Vagina (tissue), 2 donors: ENCODE measurements at places on chromosomes 13 and 19.

GRCh38 chr19:47418692-47419029, 666 bp downstream of the MEIS3 start:
- H3K4me1 ChIP-seq, result peaks cover 19% of the 10 kb centered on the region
- H3K36me3 ChIP-seq, result no peaks in the 10 kb centered on the region
- H3K27me3 ChIP-seq, result peaks cover 8% of the 10 kb centered on the region

DNA sequence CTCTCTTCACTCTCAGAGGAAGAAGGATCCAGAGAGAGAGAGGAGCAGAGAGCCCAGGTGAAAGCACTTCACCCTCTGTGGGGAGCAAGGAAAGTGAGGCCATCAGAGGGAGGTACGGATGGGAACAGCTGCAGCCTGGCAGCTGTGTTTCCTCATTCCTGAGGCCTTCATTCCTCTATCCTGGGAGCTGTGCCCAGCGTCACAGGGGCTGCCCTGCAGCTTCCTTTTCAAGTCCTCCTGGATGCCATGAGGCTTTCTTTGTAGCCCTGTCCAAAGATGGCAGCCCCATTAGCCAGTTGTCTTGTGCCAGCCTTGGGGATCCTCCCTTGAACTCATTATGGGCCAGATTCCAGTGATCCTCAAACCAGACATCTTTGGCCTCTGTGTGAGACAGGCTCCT, 76.8 kb upstream of the PCDH8 start:
- no peak overlapping the region for H3K27ac ChIP-seq
- peaks cover 26% of the 10 kb centered on the region for H3K4me1 ChIP-seq
- no peak overlapping the region for H3K4me3 ChIP-seq
- no peaks in the 10 kb centered on the region for H3K36me3 ChIP-seq
- H3K27me3 ChIP-seq, result no peaks in the 10 kb centered on the region

GRCh38 chr13:44093607-44094564, 214.2 kb downstream of the LACC1 start:
- no peaks in the 10 kb centered on the region for H3K27me3 ChIP-seq
- no peak for DNase-seq
- no peak overlapping the region for H3K4me3 ChIP-seq
- no peak overlapping the region for H3K27ac ChIP-seq
- H3K4me1 ChIP-seq, result peaks cover 5% of the 10 kb centered on the region
- no peaks in the 10 kb centered on the region for H3K36me3 ChIP-seq

- peak within 1 kb of the TSS; percentile 26 for H3K4me3 ChIP-seq
- no peaks in the 10 kb centered on the region for H3K36me3 ChIP-seq
- H3K27ac ChIP-seq, result no peak within 1 kb of the TSS
- no peaks in the 10 kb centered on the region for H3K27me3 ChIP-seq
- no peak for DNase-seq
These were observed at the start of gene SEMA6B for GRCh38 chr19:4559569-4559968. Gene SEMA6B (minus strand): TSS chr19:4559684. CDS start chr19:4558457, 1,227 bp downstream.

- no peaks in the 10 kb centered on the region for H3K4me1 ChIP-seq
- no peak overlapping the region for H3K27ac ChIP-seq
- no peaks in the 10 kb centered on the region for H3K27me3 ChIP-seq
- no peak overlapping the region for H3K4me3 ChIP-seq
- no peak for DNase-seq
- no peaks in the 10 kb centered on the region for H3K36me3 ChIP-seq
These were observed 1895.6 kb upstream of the PRR20A start for GRCh38 chr13:55245005-55245644.

DNA sequence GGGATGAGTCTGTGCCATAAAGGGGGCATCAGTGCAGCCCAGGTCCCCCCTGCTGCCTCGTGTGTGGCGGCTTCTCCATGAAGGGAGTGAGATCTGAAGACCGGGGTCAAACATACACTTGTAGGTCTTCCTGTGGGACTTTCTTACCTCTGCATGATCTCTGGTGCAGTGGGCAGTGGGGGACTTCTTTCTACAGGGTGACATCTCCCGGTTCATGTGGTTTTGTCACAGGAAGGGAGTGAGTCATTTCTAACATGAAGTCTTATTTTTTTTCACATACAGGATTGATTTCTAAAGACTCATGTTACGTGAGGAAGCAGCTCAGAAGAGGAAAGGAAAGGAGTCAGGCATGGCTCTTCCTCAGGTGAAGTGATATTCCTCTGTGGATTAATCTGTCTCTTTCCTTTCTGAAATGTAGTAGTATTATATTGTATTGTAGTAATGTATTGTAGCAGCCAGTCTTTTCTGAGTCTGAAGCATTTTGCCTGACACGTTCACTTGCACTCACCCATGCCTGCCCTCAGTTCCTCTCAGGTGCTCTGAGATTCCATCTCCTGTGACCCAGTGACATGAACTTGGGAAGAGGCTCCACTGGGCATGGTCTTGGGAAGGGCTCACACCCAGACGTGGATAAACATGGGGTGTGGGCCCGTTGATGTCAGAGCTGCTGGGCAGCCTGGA, 15.7 kb downstream of the ZNF808 start:
- H3K27me3 ChIP-seq, result no peaks in the 10 kb centered on the region
- no peak overlapping the region for H3K4me3 ChIP-seq
- H3K36me3 ChIP-seq, result peaks cover 39% of the 10 kb centered on the region
- no peaks in the 10 kb centered on the region for H3K4me1 ChIP-seq
- no peak overlapping the region for H3K27ac ChIP-seq

DNA sequence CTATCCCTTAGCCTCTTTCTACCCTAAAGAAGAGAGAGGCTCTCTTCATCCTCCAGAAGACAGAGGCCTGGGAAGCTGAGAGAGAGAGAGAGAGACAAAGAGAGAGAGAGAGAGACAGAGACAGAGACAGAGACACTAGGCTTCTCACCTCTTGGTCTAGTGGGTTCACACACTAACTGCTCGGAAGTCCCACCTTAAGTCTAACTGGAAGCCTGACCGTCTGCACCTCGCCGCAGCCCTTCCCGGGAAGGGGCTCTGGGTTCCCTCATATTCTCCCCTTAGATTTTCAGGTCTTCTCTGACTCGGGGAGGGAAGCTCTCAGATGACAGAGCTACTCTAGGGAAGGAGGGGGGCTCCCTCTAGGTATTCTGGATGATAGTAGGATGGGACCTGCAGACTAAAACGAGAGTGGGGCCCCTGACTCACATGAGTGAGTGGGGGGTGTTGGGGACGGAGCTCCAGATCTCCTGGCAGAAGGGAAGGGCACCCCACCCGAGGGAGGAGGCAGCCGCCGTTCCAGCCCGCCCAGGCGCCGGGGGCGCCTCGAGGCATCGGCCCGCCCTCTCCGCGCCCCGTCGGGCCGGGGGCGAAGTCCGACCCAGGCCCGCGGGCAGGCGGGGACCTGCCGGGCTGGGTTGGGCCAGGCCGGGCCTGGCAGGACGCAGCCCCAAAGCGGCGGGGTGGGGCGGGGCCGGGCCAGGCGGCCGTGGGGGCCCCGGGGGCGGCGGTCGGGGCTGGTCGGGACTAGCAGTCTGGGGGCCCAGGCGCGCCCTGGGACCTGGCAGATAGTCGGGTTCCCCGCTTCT, 2.0 kb upstream of the JUNB start:
- no peaks in the 10 kb centered on the region for H3K36me3 ChIP-seq
- no peak for DNase-seq
- H3K27me3 ChIP-seq, result no peaks in the 10 kb centered on the region
- peak overlapping the region; percentile 97 for H3K27ac ChIP-seq
- H3K4me3 ChIP-seq, result peak overlapping the region; percentile 85

GRCh38 chr13:48131533-48131932, 36.6 kb upstream of the MED4 start:
- no peak overlapping the region for H3K27ac ChIP-seq
- H3K4me3 ChIP-seq, result no peak overlapping the region
- H3K36me3 ChIP-seq, result no peaks in the 10 kb centered on the region
- H3K27me3 ChIP-seq, result no peaks in the 10 kb centered on the region
- H3K4me1 ChIP-seq, result peaks cover 13% of the 10 kb centered on the region
- no peak for DNase-seq

DNA sequence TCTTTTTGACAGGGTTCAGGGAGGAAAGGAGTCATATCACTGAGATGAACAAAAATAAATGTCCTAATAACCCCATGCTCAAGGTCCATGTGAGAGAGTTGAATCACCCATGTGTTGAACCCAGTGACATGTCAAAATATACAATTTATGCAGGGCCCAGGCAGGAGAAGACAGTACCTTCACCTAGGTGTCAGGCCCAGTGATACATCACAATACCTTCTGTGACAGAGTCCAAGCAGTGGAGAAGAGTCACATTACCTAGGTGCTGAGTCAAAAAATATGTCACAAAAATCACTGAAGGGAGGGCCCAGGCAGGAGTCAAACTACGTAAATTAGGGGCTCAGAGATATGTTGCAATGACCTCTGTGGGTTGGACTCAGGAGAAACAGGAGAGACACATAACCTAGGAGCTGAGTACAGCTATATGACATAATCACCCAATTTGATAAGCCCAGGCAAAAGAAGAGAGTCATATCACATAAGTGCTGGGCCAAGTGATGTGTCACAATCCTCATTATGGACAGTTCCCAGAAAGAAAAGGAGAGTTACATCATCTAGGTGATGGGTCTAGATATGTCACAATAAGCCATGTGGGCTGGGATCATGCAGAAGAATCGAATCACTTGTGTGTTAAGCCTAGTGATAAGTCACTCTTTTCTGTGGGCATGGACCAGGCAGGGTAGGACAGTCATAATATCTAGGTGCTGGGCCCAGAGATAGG, 13.8 kb upstream of the ZNF724 start:
- H3K27me3 ChIP-seq, result no peaks in the 10 kb centered on the region
- H3K4me3 ChIP-seq, result no peak overlapping the region
- H3K4me1 ChIP-seq, result no peaks in the 10 kb centered on the region
- DNase-seq, result no peak
- H3K27ac ChIP-seq, result no peak overlapping the region

- no peak overlapping the region for H3K27ac ChIP-seq
- peaks cover 10% of the 10 kb centered on the region for H3K36me3 ChIP-seq
- H3K4me1 ChIP-seq, result no peaks in the 10 kb centered on the region
- no peak overlapping the region for H3K4me3 ChIP-seq
- no peaks in the 10 kb centered on the region for H3K27me3 ChIP-seq
These were observed 64.8 kb upstream of the GPR183 start for GRCh38 chr13:99371956-99372355.

DNA sequence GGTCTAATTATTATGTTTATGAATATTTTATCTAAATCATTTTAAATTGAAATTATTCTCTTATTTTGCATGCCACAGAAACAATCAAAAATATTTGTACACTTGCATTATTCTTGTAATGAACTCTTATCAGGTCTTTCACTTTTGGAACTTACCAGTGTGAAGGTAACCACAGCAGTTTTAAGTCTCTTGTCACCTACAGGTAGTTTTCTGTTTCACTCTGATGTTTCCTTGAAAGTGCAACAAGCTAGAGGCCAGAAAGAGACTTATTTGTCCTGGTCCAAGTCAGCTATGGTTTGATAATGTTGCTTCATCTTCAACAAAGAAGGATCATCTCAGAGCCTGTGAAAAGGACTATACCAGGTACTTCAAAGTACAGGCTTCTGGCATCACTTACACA, 133.4 kb upstream of the NBEA start:
- H3K27me3 ChIP-seq, result no peaks in the 10 kb centered on the region
- no peaks in the 10 kb centered on the region for H3K4me1 ChIP-seq
- H3K36me3 ChIP-seq, result no peaks in the 10 kb centered on the region
- no peak overlapping the region for H3K4me3 ChIP-seq

DNA sequence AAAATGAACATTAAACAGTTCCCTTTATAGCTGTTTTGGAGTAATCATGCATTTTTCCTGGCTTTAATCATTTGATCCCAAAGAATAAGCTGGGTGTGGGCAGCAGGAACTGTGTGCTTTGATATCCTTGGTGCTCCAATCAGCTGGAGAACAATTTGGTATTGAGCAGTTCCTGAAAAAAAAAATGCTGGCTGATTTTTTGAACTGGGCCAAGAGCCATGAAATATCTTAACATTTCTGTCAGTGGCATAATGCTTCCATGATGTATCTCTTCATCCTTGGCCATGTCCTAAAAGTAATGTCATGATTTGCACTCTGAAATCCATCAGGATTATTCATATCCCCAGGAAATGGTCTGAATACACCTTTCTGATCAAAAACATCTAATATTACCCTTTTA, 134.7 kb downstream of the LHFPL6 start:
- H3K36me3 ChIP-seq, result no peaks in the 10 kb centered on the region
- no peak overlapping the region for H3K27ac ChIP-seq
- no peak for DNase-seq
- no peak overlapping the region for H3K4me3 ChIP-seq
- H3K27me3 ChIP-seq, result no peaks in the 10 kb centered on the region
- no peaks in the 10 kb centered on the region for H3K4me1 ChIP-seq

DNA sequence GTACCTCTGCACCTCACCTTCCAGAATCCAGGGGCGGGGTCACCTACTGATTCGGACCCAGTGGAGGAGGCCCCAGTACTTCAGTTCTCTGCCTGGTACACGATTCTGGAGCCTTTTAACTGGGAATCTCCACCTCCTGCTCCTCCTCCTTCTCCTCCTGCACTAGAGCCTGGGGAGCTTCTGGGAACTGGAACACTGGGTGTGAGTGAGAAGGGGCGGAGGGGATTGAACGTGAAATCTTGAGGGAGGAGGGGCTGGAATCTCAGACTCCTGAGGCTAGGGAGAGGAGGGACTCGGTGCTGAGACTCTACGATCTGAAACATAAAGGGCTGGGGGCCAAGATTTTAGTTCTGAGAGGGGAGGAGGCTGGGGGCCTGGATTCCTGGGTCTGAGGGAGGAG, at the start of gene KLK8:
Gene KLK8, minus strand, starts transcription at position 90 of the 400 bp plus-strand sequence. CDS start 437 bp downstream, outside the sequence.
- no peaks in the 10 kb centered on the region for H3K4me1 ChIP-seq
- H3K4me3 ChIP-seq, result peak within 1 kb of the TSS; percentile 35
- H3K27me3 ChIP-seq, result no peaks in the 10 kb centered on the region
- no peak for DNase-seq
- H3K36me3 ChIP-seq, result no peaks in the 10 kb centered on the region

DNA sequence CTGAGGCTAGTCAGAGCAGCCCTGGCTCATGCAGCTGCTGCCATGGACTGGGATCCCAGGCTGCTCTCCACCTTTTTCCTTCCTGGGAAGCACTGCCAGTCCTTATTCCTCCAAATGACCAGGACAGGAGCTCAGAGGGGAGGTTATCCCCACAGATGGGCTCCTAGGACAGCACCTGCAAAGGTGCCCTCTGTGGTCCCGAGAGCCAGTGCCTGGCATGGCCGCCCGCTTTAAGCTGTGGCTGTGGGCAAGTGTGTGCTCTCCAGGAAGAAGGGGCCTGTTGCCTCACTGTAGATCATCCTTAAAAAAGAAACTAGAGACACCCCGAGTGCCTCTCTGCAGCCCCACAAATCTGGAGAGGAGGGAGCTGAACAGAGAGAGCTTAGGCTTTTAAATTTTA, 83.6 kb downstream of the C1QTNF9 start:
- H3K36me3 ChIP-seq, result no peaks in the 10 kb centered on the region
- H3K4me1 ChIP-seq, result no peaks in the 10 kb centered on the region
- no peaks in the 10 kb centered on the region for H3K27me3 ChIP-seq
- H3K4me3 ChIP-seq, result no peak overlapping the region
- H3K27ac ChIP-seq, result no peak overlapping the region

- peak within 1 kb of the TSS; percentile 58 for H3K4me3 ChIP-seq
- H3K4me1 ChIP-seq, result peaks cover 23% of the 10 kb centered on the region
- no peak for DNase-seq
- H3K36me3 ChIP-seq, result no peaks in the 10 kb centered on the region
These were observed at the start of gene FARP1 for GRCh38 chr13:98142380-98143156. Gene FARP1 (plus strand): TSS chr13:98143094. CDS start chr13:98213243, 70,149 bp downstream.

DNA sequence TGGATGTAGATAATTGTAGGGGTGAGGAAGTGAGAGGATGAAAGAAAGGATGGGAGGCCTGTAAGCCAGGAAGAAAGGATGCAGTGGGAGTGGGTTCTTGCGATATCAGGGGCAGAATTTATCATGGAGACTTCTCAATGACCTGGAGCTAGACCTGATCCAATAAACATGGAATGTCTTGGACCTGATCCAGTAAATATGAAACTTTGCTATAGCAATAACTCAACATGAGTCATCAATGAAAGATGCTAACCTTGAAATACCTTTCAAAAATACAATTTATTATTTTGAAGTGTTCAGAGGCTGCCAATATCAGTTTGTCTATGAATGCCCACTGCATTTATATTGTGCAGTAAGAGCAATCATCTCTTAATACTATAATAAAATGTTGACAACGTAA, 279.5 kb downstream of the POU4F1 start:
- no peak overlapping the region for H3K4me3 ChIP-seq
- no peak overlapping the region for H3K27ac ChIP-seq
- H3K36me3 ChIP-seq, result no peaks in the 10 kb centered on the region
- H3K4me1 ChIP-seq, result no peaks in the 10 kb centered on the region
